Globus pallidus (tissue), 1 donor: ENCODE measurements at places on chromosomes 5 and 9.
A peak's percentile ranks its signal among the peaks of the same experiment; 100 is the strongest.

GRCh38 chr5:60473654-60474053 is 226.3 kb downstream of the DEPDC1B start:
- no peak for DNase-seq

GRCh38 chr5:135232958-135233357 is 166.1 kb downstream of the MACROH2A1 start:
- DNase-seq = peak; percentile 31

GRCh38 chr5:39469777-39470415 is 45.1 kb upstream of the DAB2 start:
- DNase-seq = no peak

GRCh38 chr5:82595113-82595512 is 317.0 kb upstream of the RPS23 start:
- DNase-seq = no peak

- DNase-seq = peak; percentile 19
Observed at GRCh38 chr5:94314460-94315131, 303.8 kb downstream of the KIAA0825 start.

DNA sequence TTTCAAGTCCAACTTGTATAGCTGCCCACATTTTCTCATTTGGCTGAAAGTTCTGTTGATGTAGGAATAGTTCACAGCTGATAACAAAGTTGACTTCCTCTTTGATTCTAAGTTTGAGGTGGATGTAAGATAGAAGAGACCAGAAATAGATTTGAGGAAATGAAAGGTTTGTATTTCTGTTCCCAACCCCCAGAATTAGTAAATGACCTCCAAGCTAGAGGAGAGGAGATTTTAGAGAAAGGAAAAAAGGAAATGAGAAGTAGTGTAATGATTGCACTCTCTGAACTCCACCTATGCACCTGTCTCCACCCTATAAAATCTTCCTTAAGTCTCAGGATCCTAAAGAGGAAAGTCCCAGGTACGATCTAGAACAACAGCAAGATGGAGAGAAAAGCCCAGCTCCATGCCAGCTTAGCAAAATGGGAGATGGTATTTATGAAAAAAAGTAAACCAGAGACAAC is 130.4 kb upstream of the POC5 start:
- peak; percentile 3 for DNase-seq

DNA sequence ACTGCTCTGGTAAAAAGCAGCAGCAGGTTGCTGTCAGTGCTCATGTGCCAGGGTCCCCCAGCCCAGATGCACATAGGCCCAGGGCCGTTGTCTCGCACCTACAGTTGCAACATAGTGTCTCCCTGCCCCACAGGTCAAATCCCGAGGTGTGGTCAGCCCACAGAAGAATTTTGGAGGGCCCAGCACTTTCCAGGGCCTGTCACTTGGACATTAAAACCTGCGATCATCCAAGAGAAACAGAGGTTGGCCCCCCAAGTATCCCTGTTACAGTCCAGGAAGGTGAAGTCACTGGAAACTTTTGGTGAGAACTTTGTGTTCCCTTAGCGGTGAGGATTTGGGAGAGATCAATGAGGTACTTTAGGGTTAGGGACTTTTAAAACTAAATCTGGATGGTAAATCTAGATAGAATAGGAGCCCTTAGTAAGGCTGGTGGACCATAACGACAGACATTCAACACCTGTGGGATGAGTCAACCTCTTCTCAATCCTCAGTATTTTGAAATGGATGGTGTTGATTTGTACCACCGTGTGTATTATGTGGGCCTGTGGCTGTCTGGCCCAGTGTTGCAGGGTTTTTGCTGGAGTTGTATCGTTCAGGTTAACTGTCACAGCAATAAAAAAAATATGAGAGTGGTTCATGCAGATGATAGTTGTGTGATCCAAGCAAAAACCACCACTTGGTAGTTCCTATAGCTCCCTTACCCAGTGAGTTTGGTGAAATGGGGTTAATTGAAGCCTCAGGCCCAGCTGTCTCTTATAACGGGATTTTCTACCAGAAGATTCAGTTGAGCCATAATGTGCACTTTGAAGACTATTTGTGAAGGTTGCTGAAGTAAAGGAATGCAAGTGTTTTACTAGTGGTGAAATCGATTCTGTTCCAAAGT is 19.2 kb downstream of the OR2S2 start:
- DNase-seq = no peak

DNA sequence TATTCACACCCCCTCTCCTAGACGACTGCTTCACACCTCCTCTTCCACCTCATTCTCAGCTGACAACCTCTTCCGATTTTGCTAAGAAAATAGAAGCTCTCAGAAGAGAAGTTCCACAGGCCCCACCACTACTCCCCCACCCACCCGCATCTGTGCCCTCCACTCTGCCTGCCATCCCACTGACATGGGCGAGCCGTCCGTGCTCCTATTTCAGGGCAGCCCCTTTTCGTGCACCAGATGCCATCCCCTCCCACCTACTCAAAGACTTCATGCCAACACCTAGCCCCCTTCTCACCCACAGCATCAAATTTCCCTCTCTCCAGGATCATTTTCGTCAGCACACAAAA is 34.6 kb upstream of the JADE2 start:
- DNase-seq = no peak

DNA sequence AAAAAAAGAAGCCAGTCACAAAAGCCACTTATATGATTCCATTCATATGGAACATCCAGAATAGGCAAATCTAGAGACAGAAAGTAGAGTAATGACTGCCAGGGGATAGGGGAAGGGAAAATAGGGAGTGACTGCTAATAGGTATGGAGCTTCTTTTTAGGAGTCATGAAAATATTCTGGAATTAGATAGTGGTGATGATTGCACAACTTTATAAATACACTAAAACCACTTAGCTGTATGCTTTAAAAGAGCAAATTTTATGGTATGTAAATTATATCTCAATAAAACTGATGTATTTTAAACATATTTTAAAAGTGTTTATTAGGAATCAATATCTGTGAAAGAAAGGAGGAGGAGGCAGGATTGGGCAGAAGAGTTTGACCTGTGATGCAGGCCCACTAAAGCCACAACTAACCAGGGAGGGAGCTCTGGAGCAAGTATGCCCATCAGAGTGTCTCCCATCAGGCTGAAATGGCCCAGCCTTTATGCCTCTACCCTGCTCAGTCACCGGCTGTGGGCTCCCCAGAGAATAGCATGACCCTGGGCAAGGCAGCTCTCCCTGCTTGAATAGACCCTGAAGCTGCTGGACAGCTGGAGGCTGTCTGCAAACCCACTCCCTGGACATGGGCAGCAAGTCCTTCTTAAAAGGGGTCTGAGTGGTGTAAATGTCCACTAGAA is 96.0 kb upstream of the SLC44A1 start:
- no peak for DNase-seq
